Osteocyte (in vitro differentiated cells): ENCODE measurements at places on chromosomes 1 and 21. TPM values are rescaled to one million over a fixed set of nuclear protein-coding genes. Genes with fewer than 3 reads are reported as not detected.

- no peak for DNase-seq
- peaks cover 39% of the 10 kb centered on the region for H3K4me1 ChIP-seq
- H3K27ac ChIP-seq: peak overlapping the region; percentile 68
- no peak overlapping the region for H3K4me3 ChIP-seq
Measured at GRCh38 chr1:214318356-214318755, 37.4 kb downstream of the SMYD2 start.

PIGV gene
- 14.2 TPM in 2 replicates for total RNA-seq

WASF2 gene
- 187 and 189 TPM in 2 replicates for total RNA-seq

DNA sequence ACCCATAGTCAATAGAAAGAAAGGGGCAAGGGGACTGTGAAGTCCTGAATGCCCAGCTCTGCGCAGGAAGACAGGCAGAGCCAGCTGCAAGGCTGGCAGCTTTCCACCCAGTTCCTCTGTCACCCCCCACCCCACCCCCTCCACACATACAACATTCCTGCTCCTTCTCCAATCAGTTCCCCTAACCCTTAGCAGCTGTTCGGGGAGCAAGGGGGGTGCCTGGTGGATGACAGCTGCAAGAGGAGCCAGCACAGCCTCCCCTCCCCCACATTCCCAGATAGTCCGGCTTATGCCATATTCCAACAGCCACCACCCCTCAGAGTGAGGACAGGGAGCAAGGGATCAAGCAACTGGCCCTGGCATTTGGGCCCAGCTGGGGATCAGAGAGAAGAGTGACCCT, 9.7 kb downstream of the ARHGEF2 start:
- H3K36me3 ChIP-seq: peaks cover 44% of the 10 kb centered on the region
- H3K4me3 ChIP-seq: no peak overlapping the region
- peak overlapping the region; percentile 56 for H3K27ac ChIP-seq
- no peak for DNase-seq
- H3K4me1 ChIP-seq: peaks cover 58% of the 10 kb centered on the region
- H3K27me3 ChIP-seq: no peaks in the 10 kb centered on the region

SYNC gene
- 23.0 and 24.6 TPM in 2 replicates for total RNA-seq

- peak overlapping the region; percentile 90 for H3K27ac ChIP-seq
- no peak for DNase-seq
- H3K4me1 ChIP-seq: peaks cover 40% of the 10 kb centered on the region
Measured at GRCh38 chr1:209839875-209840546, 12.2 kb downstream of the UTP25 start.

C1QC gene
- not detected in 2 replicates for total RNA-seq

SH2D5 gene
- 0.18 and 0.46 TPM in 2 replicates for total RNA-seq

SLC9C2 gene
- total RNA-seq: not detected in 2 replicates

DNA sequence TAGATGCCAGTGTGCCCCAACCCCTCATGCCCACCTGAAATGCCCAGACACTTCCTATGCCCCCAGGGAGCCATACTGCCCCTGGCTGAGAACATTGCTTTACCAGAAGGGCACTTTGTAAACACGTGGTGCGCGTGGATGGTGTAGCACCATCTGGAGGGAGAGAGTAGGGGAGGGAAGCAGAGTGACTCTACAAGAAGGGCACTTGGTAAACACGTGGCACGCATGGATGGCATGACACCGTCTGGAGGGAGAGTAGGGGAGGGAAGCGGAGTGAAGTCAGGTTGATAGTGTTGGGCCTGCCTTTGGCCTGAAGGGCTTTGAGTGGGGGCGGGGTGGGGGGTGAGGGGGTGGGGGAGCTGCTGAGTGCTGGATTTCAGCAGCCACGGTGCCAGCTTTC, 324.0 kb upstream of the VAMP3 start:
- H3K4me1 ChIP-seq: peaks cover 4% of the 10 kb centered on the region
- no peak overlapping the region for H3K27ac ChIP-seq
- no peaks in the 10 kb centered on the region for H3K36me3 ChIP-seq
- H3K4me3 ChIP-seq: no peak overlapping the region
- H3K27me3 ChIP-seq: no peaks in the 10 kb centered on the region

ICOSLG gene
- total RNA-seq: 9.6 and 10.5 TPM in 2 replicates

DNA sequence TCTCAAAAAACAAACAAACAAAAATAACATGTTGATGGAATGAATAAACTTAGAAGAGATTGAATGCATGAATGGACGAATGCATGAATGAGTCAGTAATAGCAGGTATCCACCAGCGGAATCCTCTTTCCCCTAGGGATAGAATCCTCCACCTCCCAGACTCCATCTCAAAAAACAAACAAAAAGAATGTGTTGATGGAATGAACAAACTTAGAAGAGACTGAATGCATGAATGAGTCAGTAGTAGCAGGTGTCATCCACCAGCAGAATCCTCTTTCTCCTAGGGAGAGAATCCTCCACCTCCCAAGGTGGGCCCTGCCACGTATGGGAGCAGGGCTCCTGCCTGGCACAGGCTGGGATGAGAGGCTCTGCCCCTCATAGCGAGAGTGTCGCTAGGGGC, 26.8 kb upstream of the RNF19B start:
- peaks cover 49% of the 10 kb centered on the region for H3K4me1 ChIP-seq
- no peaks in the 10 kb centered on the region for H3K36me3 ChIP-seq
- no peak for DNase-seq
- H3K27ac ChIP-seq: peak overlapping the region; percentile 68
- no peaks in the 10 kb centered on the region for H3K27me3 ChIP-seq

ILDR2 gene
- total RNA-seq: 0.16 TPM in 1 of 2 replicates, not detected in the other

DNA sequence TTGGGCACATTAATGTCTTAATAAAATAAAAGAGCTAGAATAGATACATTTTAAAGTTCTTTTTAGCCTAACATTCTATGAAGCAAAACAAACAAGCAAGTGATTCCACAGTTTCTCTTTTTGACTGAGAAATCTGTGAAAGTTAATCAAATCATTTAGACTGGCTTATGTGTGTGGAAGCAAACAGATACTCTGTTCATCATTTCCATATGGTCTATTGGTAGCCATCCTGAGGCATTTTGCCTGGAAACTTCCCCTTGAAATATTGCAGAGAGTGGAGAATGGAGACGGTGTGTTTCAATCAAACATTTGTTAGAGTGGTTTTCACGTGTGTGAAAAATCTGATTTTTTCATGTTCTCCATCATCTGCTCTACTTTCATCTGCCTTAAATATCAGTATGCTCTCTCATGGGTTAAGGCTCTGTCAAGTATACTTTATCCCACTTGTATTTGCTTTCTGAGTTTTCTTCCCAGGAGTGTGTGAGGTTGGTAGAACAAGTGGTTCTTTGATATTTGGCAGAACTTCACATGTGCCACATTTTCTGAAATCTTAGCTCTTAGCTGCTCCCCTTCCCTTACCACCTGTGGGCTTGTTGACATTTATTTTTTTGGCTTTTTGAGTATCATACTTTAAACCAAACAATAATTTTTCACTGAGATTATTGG, 139.1 kb upstream of the PTGFR start:
- peaks cover 10% of the 10 kb centered on the region for H3K4me1 ChIP-seq
- H3K36me3 ChIP-seq: no peaks in the 10 kb centered on the region
- H3K4me3 ChIP-seq: no peak overlapping the region

DNA sequence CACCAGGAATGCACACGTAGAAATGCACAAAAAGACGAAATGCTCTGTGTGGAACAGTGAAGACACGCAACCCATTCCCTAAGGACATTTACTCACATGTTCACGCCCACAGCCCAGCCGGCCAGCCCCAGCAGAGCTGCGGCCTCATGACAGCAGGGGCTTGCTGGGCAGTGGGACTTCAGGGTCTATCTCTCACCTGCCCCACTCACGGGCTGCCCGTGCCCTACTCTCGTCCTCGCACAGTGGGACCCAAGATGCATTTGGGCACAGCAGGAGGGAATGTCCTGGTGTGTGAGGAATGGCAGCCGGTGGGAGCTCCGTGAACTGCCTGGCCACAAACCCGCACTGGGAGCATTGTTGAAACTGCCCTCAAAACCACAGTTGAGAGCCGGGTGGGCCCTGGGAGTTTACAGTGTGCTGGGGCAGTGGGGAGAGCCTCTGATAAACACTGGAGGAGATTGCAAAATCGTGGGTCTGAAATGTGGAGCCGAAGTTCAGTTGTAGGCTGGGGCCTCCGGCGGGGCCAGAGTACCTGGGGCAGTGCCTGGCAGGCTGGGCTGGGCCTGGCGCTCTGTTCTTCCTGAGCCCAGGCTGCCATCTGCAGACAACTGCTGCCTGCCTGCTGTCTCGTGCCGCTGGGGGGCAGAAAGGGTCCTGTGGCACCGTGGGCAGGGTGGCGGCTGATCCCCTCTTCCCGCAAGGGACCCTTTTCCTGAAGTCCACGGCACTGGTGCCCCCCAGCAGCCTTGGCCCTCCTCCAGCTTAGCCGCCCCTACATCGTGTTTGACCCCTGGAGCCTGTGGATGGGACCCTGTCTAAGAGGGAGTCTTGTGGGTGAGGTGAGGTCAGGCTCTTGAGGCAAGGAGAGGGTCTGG, 20.7 kb upstream of the POFUT2 start:
- H3K36me3 ChIP-seq: peaks cover 3% of the 10 kb centered on the region
- H3K4me3 ChIP-seq: no peak overlapping the region
- no peak for DNase-seq
- H3K27me3 ChIP-seq: no peaks in the 10 kb centered on the region
- peak overlapping the region; percentile 91 for H3K27ac ChIP-seq
